ENCODE measurements at places on chromosomes 11 and 22. TPM values are rescaled to one million over a fixed set of nuclear protein-coding genes. Genes with fewer than 3 reads are reported as not detected.

SMIM38 gene
- not detected for total RNA-seq

KDM4E gene
- not detected for total RNA-seq

PHRF1 gene
- total RNA-seq, result 34.0 TPM

APOL3 gene
- 0.07 TPM for total RNA-seq

CDC45 gene
- 23.5 TPM for total RNA-seq

HEPHL1 gene
- total RNA-seq, result not detected

MMP12 gene
- 0.07 TPM for total RNA-seq

LRRC10B gene
- total RNA-seq, result 0.10 TPM

INPPL1 gene
- 56.8 TPM for total RNA-seq

All from A549 treated with DMSO at 1 μM for 4 hours (cell line).